ENCODE measurements at places on chromosomes 4 and X.

DNA sequence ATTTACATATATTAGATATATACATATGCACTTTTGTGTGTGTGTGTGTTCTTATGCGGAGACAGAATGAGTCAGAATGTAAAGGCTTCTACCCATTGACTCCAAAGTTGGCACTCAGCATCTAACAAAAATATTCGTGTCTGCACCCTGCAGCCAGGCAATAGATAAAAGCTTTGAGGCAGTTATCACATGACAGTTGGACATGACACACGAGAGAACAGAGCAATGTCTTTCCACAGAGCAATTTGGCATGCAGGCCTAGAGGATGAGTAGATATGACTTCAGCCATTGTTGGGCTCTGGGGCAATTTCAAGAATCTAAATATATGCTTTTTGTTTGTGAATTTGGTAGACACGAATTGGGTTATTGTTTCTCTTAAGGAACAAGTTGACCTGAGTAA is 391.2 kb downstream of the SLITRK2 start:
- DNase-seq = no peak

GRCh38 chr4:15382669-15383273 is 45.1 kb upstream of the C1QTNF7 start:
- DNase-seq = no peak

DNA sequence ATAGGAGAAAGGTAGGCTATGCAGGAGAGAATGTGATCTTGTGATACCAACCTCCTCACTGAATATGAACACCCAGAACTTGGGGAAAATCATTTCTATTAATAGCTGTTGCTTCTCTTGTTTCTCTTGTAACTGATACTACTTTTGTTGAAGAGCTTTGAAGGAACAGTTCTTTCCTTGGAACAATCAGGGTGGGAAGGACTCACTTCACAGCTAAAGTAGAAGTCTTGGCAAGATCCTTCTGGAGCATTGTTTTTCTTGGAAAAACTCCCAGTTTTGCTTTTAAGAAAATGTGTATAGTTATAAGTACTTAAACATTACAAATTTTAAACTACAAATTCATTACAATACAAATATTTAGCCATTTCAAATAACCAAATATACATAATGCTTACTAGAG is 19.1 kb upstream of the XK start:
- DNase-seq = no peak

GRCh38 chr4:71237641-71238040 is 101.2 kb upstream of the SLC4A4 start:
- DNase-seq = no peak

DNA sequence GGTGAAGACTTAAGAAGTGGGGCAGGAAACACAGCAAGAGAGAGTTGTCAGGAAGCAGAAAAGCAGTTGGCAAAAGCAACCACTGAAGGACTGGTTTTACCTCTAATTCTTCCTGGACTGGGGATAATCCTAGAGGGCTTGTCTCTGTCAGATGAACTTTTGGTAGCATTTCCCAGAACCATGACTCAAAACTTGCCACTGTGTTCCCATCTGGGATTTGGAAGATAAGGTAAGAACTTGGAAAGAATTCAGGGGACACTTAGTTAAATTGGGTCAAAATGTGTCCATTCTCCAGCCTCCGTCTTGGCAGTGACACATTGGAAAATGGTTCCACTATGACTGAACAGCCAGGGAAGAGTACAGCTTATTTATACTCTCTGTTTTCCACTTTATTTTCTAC is 55.7 kb downstream of the CD38 start:
- DNase-seq = no peak

GRCh38 chrX:8927701-8928100 is 106.2 kb downstream of the FAM9B start:
- DNase-seq = no peak

GRCh38 chrX:9342561-9343051 is 122.3 kb upstream of the TBL1X start:
- DNase-seq = no peak

- no peak for DNase-seq
These were observed 129.1 kb downstream of the CBR4 start for GRCh38 chr4:168880811-168881595.

DNA sequence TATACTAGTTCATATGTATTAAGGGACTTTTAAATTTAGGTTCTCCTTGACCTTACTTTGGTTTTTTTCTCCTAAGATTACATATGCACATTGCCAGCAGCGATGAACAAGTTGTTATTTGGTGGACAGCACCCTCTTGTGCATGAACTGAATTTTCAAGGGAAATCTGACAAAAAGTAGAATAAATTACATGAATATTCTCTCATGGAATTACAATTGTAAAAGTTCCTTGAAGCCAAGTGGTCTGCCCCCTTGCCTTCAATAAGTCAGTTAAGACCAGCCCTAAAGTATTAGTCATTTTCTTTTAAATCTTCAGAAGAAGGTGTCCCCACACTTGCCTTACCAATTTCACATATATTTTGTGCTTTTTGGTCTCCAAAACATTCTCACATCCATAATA is 30.7 kb upstream of the SMARCA5 start:
- DNase-seq = no peak

- DNase-seq = no peak
These were observed 12.4 kb upstream of the MAOA start for GRCh38 chrX:43643662-43644061.

Measured in stimulated activated CD8-positive, alpha-beta memory T cell treated with anti-CD3 and anti-CD28 coated beads, Interleukin-15, amount 100 ng/mL, for 4 hours (primary cell).